Stimulated activated CD8-positive, alpha-beta memory T cell treated with anti-CD3 and anti-CD28 coated beads, Interleukin-7, amount 100 ng/mL, for 1 hour (primary cell): ENCODE measurements at places on chromosomes 5 and 9.

DNA sequence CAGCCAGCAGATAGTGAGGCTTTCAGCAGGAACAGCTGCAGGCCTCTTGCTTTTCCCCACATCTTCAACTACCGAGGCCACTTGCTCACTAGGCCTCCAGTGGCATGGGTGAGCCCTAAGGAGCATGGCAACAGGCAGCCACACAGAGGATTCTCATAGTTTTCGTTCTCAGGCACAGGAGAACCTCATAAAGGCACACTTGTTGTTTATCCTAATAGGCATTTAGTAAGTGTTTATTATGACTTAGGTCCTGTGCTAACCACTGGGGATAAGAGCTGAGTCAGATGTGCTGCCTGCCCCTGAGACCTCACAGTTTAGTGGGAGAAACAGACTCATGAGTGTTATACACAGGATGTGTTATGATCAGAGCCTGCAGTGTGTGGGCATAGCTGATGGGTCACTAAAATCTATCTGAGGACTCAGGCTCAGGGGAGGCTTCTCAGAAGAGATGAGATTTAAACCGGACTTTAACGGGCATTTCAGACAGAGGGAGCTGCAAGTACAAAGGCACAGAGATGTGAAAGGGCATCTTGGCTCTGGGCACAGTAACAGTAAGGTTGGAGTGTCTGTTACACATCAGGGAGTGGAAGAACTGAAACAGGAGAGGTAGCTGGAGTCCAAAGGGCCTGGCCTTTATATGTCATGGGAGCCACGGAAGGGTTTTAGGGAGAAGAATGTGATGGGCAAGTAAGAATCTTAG, 21.0 kb upstream of the HEMGN start:
- no peak for DNase-seq

GRCh38 chr5:62431735-62432620, 19.4 kb downstream of the IPO11 start:
- no peak for DNase-seq

DNA sequence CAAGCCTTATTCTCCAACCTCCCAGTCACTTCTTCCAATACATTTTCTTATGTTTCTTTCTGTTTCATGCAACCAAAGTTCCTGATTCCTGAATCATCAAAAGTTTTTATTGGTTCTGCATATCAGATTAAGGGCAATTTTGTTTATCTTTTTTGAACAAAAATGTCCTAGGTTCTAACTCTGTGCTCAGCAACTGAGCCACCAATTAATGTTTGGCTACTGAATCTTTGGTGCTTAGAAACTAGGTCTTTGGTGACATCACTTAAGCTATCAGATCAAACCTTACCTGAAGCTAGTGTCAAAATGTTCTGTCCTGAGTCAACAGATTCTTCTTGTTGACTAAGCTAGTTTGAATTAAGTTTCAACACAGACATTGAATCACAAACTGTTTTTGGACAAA, 56.1 kb downstream of the FGF18 start:
- no peak for DNase-seq

- no peak for DNase-seq
These were observed 36.9 kb upstream of the MSX2 start for GRCh38 chr5:174687503-174687902.

- no peak for DNase-seq
These were observed 1.3 kb upstream of the OR13J1 start for GRCh38 chr9:35871545-35871944.

- DNase-seq = no peak
These were observed 97.8 kb downstream of the PLK2 start for GRCh38 chr5:58362135-58362534.

DNA sequence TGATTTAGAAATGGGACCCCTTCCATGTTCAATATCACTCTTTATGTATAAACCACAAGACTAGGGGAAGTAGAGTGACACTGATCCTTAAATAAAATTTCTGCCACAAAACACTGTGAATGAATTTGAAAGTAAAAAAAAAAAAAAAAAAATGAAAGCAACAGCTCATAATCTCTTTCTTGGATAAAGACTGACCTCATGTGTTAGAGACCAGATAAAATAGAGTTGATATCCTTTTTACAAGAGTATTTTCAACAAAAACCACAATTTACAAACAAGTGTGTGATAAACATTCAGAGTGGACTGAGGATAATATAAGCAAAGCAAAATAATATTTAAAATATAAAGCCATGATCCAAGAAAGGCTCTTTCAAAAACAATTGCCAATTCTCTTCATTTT, 180.2 kb downstream of the FBXL17 start:
- no peak for DNase-seq

DNA sequence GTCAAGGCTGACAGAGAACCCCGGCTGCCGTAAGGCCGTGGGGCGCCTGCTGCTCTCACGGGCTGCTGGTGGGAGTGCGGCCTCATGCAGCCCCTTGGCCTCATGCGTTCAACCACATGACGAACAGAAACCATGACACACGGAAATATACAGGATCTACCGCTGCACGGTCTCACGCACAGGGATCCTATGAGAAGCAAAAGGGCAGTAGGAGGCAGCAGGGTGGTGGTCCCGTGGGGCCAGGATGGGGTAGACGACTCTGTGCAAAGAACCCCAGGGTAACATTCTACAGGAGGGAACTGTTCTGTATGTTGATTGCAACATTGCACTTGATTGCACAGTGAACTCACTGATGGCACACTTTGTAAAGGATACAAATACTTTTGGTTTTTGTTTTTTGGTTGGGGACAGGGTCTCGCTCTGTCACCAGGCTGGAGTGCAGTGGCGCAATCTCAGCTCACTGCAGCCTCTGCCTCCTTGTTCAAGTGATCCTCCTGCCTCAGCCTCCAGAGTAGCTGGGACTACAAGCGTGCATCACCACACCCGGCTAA, 51.6 kb downstream of the NACC2 start:
- no peak for DNase-seq

- DNase-seq = no peak
These were observed 86.5 kb upstream of the TNFAIP8 start for GRCh38 chr5:119269061-119269944.

DNA sequence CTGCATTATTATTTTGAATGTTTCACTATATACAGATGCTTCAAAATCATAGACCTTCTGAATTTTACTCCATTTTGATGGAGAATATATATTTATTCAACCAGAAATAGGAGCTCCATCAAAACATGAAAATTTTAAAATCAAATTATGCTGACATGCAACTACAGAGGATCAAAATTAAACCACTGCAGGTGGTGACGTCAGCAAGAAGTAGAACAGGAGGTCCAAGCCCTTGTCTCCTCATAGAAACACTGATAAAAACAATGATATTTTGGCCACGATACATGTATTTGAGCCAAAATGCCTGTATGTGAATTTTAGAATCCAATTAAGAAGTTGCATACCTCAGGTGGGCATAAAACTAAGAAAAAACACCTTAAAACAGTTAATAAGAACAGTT, 236.6 kb upstream of the FBXL7 start:
- no peak for DNase-seq

DNA sequence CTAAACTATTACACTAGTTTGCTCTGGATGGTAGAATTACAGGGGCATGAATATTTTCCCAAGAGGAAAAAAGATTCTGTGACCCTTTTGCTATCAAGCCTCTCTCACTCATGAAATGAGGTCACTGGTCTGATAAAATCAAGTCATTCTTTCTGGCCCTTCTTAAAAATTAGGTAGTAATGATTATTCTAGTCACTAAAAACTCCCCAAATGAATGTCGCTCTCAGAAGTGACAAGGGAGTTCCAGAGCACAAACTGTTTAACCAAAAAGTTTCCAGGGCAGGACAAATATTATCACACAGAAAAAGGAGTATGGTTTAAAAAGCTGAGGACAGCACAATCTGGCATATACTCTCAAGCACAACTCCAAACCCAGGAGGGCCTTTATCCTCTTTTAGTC, 12.5 kb downstream of the ERMP1 start:
- DNase-seq = no peak

- no peak for DNase-seq
These were observed 12.8 kb downstream of the MRPL36 start for GRCh38 chr5:1786621-1787471.

DNA sequence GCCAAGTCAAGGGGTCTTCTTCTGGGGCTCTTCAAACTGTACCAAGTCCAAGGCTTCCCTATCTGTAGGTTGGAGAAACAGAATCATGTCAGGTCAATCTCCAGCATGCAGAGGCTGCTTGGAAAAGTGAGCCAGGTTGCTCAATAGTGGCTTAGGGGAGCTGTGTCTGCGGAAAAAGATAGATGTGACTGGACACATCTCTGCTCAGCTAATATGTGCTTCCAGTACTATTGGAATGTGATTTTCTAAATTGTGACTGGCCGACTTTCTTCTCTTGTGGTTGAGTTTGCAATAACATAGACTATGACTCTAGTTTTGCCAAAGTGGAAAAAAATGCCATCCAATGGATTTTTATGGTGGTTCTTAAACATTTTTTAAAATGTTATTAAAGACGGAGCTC, 136.7 kb downstream of the BOD1 start:
- DNase-seq = no peak

DNA sequence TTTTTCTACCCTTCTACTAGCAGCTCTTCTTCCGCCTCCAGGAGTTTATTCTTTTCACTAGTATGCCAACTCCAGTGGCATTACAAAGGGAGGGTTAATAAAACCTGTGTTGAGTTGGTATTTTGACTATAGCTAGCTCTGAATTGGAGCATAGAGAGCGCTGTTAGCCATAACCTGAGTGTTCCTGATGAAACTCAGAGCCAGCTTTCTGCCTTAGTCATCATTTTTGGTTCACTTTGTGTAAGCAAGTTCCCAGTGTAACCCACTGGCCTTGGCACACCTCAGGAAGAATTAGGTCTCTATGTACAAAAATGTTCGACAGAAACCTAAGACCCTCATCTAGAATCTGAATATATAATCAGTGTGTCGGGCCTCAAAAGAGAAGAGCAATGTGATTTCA, 238.9 kb downstream of the NR3C1 start:
- no peak for DNase-seq

DNA sequence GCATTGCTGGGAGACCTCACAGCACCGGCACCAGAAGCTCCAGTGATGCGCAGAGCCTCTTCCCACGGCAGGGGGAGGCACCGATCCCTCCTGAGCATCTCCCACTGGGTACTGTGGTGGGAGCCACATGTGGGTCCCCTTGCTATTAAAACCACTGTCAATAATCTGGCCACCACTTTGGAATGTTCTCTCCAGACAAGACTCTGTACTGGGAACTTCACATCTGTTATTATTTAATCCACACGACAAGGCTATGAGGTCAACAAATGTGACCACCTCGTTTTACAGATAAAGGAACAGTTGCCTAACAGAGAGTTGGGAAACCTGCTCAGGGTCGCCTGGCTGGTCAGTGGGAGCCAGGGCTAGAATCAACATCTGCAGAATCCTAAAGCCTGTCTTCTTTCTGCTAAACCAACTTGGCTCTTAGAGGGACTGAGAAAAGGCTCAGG, 72.7 kb downstream of the EPB41L4B start:
- DNase-seq = no peak

GRCh38 chr9:93257808-93258331, 73.9 kb downstream of the WNK2 start:
- no peak for DNase-seq

DNA sequence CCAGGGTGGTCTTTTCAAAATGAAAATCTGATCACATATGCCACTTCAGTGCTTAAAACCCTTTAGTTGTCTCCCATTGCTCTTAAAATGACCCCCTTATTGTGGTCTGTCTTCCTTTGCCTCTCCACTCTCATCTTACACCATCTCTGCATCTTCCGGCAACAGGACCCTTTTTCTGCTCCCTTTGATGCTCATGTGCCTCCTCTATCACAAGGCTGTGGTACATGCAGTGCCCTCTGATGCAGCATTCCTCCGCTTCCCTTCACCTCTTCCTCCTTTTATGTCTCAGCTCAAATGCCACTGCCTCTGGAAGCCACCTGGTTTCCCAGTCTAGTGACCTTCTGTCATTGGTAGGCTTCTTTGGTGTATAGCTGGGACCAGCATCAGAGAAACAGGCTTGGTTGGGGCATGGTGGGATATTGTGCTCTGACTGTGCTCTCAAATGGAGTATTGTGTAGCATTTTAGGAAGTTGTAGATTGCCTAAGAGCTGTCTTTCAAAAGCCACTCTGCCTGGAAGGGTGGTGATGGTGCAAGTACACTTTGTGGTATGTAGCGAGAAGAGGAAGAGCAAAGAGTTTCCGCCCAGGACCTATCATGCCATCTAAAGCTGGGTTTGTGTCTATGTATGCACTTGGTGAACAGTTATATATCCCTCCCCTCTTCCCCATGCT, 28.1 kb downstream of the ARHGAP26 start:
- peak; percentile 14 for DNase-seq

DNA sequence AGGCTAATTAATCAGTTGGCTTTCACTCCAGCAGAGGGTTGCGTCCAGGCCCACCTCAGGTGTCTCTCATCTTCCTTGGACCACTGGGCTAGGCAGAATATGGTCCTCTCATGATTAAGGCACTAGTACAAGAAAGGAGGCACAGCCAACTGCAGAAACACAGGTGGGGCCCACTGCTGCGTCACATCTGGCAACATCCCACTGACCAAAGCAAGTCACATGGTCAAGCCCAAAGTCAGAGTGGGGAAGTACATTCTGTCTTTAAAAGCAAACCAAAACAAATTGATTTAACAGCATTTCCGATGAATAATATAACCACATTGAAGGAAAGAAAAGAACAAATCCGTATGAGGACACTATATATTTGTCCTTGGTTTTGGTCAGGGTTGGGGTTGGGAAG, 28.0 kb upstream of the UBTD2 start:
- DNase-seq = no peak

GRCh38 chr5:15959370-15960164, 220.0 kb downstream of the MARCHF11 start:
- DNase-seq = no peak

- peak; percentile 34 for DNase-seq
These were observed 17.5 kb downstream of the WHRN start for GRCh38 chr9:114487607-114488300.

- no peak for DNase-seq
These were observed 2017.7 kb upstream of the CDH6 start for GRCh38 chr5:29175774-29176173.
